GM23248 (cell line): ENCODE measurements at places on chromosomes 6 and 20.

DNA sequence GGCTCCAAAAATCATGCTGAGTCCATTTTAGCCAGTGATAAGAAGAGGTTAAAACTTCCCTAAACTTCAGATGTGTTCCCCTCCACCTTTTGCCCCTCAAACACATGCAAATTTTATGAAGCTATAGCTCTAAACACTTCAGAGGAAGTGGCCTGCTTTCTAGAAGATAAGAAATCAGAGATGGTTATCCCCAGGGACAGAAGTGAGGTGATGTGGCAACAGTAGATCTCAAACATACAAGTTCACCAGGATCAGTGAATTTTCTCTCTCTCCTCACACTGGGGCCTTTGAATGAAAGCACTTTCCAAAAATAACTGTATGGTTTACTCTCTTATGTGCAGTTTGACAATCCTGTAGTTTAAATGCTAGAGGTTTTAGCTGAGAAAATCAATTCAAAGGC, 332.0 kb downstream of the BTBD9 start:
- peak; percentile 5 for DNase-seq

DNA sequence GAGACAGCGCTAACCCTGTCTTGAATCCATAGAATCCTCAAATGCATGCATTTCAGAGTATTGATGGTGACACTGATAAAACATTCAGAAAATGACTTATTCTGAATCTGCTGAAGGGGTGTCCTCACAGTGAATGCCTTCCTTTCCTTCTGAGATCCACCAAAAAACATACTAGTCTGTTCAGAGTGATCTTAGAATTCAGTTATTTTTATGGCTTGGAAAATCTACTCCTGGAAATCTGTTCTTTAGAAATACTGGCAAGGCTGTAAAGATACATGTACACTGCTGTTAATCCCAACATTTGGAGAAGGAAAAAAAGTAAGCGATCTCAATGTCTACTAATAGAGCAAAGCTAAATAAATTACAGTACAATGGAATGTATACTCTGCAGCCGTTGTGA, 672.6 kb upstream of the AGPAT4 start:
- DNase-seq = no peak

DNA sequence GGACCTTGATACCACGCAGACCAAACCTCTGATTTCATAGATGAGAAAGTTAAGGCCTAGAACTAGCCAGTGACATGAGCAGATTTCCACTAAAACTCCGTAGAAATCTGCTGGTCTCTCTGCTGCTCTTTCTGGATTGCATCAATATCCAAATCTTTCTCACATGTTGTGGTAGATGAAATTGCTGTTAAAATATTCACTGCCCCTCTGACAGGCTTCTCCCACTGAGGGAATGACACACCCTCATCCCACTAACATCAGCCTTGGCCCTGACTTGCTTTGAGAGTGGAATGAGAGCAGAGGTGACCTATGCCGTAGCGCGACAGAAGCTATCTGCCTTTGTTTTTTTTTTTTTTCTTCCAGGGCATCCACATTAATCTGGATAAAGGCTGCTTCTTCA, 20.4 kb upstream of the EXOC2 start:
- peak; percentile 10 for DNase-seq

DNA sequence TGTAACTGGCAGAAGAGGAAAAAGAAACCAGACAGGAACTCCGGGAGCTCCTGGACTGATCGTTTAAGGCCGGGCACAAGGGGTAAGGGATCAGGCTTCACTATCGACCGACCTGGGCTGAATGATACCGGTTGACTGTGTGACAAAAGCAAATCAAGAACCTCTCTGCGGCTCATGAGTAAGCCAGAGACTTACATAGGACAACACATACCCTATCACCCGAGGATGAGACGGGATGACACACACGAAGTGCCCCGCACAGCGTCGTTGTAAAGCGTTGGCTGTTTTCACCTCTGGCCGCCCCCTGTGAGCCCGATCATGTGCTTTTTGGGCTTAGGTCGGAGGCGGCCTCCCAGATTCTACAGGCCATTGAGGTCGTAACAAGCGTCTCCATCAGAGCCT, 695 bp upstream of the TGIF2 start:
- DNase-seq = peak; percentile 48

DNA sequence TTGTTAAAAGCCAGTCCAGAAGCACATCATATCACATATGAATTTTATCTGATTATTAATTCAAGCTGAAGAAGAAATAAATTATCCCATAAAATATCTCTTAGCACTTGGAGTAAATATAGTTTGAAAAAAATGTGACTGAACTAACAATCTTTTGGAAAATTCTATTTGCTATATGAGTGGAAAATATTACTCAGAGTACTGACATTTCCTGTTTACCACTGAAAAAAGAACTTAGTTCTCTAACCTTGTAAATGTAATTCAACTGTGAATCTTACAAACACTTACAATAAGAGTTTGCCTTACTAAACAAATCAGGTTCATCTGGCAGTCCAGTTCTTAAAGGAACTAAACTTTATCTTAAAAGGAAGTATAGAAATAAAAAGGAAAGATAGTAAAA, 44.2 kb downstream of the MOXD1 start:
- peak; percentile 69 for DNase-seq

- peak; percentile 25 for DNase-seq
Measured at GRCh38 chr20:24146231-24146634, 157.7 kb upstream of the GGTLC1 start.

DNA sequence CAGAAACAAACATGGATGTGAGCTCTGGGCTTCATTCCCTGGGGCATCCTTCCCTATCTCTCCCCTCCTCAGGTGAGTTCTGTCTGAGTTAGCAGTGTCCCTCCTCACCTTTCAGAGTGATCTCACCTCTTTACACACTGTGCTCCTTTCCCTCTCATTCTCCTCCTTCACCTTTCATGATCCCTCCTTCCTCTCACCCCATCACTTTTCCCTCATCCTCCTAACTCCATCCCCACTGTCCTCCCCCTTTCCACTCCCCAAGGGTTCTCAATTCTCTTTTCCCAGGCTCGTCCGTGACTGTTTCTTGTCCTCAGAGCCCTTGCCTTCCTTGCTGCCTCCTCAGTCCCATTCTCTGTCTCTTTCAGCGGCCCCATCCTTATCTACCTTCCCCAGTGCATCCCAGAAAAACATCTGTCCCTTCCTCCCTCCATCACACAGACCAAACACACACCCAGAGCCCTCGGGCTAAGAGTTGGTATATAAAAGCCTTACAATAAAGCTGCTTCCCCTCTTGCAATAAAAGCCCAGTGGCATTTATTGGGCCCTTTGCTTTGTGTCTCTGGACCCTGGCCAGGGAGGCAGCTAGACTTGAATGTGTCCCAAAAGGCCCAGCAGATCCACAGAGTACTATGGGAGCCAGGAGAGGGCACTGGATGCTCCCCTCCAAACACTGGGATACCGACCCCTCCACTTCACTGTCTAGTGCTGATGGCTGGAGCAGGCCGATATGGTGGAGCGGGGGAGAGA, 1.9 kb downstream of the RNF39 start:
- DNase-seq = no peak

DNA sequence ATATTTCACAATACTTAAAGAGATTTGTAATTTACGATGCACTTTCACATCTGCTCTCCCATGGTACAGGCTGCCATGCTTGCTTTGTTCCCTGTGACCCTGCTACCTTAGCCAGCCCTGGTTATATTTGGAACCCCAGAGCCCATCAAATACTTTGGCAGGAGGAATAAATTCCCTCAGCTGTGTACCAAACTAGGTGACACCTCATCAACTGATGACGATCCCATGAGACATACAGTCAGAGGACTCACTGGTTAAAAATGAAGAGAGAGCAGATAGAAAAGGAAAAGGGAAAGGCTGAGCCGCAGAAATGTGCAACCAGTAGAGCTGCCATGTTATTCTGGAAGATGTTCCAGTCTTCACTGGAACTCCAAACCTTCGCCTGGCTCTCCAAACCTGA, 120.0 kb downstream of the SIM1 start:
- DNase-seq = peak; percentile 90

GRCh38 chr20:42706759-42707158, 482.9 kb downstream of the PTPRT start:
- no peak for DNase-seq

GRCh38 chr6:158168040-158168289, at the start of gene SERAC1:
Gene SERAC1 (minus strand): TSS chr6:158168262. CDS start chr6:158158363, 9,899 bp downstream.
- DNase-seq = no peak

- DNase-seq = no peak
Measured at GRCh38 chr20:22711971-22712755, 127.8 kb upstream of the FOXA2 start.
